Cerebellar cortex (tissue), 1 donor: ENCODE measurements at places on chromosomes 12 and 14.

- no peak for DNase-seq
Measured at GRCh38 chr12:94205822-94206221, 57.4 kb downstream of the PLXNC1 start.

DNA sequence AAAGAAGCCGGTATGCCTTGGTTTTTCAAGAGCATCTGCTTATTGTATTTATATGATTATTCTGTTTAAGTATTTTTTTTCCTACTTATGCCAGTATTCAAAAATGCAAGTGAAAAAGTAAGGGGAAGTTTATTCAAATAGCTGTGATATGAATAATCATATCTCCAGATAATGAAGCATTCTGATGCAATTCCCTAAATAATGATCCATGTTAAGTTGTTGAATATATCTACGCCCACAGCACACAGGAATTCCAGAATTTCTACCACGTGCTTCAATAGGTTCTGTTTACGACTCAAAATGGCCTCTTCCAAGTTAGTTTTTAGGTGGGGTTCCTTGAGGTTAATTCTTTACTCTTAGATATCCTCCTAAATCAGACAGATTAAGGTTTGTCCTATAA, 208.3 kb downstream of the NAV3 start:
- peak; percentile 23 for DNase-seq

GRCh38 chr12:132708150-132708549, 2.5 kb upstream of the PGAM5 start:
- no peak for DNase-seq

DNA sequence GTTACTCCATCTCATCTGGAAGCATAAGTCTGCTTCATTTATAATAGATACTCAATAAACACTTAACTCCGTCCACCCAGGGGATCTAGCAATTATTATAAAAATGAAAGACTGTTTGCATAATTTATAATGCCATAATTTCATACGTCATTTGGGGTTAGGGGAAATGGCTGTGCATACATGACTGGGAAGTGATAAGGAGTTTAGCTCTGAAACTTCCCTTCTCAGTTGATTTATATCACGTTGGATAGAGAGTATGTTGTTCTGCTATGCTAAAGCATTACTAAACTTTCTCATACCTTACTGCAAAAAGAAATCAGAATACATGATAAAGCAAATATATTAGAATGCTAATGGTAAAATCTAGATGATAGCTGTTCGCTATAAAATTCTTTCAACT, 90.4 kb upstream of the DYNC1H1 start:
- DNase-seq: no peak

DNA sequence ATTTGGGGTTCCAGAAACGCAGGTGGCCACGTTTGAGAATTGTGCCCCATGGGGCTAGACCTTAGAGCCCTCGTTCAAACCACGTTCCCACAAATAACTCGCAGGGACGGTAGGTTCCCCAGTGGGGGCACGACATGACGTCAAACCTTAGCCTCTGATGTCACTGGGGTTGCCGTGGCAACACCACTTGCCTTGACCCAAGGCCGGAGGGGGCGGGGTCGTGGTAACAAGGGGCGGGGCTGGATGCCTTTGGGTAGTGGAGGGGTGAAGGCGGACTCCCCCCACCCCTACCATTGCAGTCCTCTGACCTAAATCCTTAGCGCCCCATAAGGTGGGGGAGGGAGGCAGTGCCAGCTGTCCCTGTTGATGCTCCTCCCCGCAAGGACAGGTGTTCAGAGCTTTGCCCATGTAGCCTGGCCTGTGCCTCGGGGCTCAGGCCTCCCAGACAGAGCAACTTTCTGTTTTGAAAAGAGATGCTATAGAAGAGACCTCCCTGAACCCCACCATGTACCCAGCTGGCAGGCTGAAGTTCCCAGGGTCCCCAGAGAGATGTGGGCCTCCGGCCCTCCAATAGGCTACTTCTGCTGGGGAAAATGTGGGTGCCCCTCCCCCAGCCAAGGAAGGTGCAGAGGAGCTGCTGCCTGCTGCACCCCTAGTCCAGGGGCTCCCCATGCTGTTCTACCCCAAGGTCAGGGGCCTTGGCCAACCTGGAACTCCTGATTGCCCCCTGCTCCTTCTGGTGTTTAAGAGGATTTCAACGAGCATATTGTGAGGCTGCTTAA, 1.9 kb downstream of the FAM222A start:
- DNase-seq: no peak
